ENCODE measurements at places on chromosomes 5 and 9.

GRCh38 chr5:63211448-63212132 is 633.0 kb downstream of the LRRC70 start:
- peak; percentile 0 for DNase-seq

- no peak for DNase-seq
These were observed 3.4 kb downstream of the HIGD2A start for GRCh38 chr5:176391999-176392398.

DNA sequence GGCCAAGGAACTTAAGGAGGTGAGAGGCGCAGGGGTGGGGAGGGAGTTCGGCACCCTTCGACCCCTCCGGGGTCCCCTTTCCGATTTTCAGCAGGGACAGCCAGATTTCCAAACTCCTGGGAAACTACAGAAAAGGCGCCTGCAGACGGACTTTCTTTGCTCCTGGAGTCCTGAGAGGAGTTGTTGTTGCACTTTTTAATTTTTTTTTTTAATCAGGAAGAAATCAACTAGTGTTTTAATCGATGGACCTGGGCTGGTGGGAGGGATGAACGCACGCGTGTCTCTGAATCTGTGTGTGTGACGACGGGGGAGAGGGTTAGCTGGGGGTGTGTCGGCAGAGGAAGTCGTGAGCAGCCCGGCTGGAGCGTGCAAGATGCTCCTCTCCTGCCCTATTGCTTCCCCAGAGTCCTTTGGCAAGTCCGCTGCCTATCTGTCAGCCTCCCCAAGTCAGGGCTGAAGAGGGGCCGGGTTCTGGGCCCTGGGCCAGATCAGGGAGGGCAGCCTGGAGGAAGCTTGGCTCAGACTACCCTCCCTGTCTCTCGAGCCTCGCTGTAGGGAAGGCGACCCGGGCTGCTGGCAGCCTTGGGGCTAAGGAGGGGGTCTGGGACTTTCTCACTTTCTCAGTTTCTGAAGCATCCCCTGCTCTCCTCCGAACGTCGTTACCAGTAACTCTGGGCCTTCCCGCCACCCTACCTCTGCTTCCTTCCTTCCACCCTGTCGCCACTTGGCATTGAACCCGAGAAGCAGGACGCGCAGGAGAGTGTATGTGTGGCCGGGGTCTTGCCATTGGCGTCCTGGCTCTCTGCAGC is 731 bp downstream of the PRR16 start:
- no peak for DNase-seq

- no peak for DNase-seq
These were observed 180.9 kb downstream of the ESM1 start for GRCh38 chr5:54804521-54804920.

DNA sequence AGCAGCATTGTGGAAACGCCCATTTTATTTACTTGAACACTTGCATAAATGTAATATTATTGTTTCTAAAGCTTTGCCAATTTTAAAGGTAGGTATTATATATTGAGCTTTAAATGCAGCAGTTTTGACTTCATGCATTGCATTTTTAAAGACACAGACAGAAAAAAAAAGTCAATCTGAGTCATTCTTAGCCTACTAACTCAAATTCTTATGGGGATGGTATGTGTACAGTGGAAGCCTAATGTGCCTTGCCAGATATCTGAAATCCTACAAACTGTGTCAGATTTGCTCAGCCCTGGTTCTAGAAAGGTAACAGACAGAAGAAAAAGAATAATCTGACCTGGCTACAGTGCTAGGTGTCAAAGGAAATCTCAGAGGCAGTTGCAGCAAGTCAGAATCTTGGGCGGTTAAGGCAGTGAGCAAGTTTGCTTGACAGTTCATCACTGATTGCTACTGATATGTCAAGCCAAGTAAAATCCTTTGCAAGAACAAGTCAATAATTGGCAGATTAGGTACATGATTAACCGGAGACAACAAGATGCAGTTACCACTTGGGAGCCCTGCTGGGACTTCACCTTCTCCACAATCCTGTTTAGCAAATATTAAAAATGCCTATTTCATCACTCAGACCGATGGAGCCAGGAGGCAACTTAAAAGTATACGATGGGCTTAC is 224.8 kb upstream of the WWC1 start:
- no peak for DNase-seq

GRCh38 chr5:154791535-154791934 is 36.4 kb downstream of the LARP1 start:
- no peak for DNase-seq

- DNase-seq = no peak
These were observed 234.5 kb downstream of the CRB2 start for GRCh38 chr9:123590499-123590898.

DNA sequence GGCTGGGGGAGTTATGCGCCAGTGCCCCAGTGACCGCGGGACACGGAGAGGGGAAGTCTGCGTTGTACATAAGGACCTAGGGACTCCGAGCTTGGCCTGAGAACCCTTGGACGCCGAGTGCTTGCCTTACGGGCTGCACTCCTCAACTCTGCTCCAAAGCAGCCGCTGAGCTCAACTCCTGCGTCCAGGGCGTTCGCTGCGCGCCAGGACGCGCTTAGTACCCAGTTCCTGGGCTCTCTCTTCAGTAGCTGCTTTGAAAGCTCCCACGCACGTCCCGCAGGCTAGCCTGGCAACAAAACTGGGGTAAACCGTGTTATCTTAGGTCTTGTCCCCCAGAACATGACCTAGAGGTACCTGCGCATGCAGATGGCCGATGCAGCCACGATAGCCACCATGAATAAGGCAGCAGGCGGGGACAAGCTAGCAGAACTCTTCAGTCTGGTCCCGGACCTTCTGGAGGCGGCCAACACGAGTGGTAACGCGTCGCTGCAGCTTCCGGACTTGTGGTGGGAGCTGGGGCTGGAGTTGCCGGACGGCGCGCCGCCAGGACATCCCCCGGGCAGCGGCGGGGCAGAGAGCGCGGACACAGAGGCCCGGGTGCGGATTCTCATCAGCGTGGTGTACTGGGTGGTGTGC is at the start of gene RXFP3:
RXFP3 (plus strand) TSS at position 6 of the 636 bp plus-strand sequence; CDS start at position 361, 355 bp downstream.
- DNase-seq = no peak

- DNase-seq = no peak
These were observed 13.6 kb upstream of the GARNL3 start for GRCh38 chr9:127250896-127251391.

GRCh38 chr5:125525356-125525755 is 778.9 kb upstream of the ZNF608 start:
- no peak for DNase-seq

DNA sequence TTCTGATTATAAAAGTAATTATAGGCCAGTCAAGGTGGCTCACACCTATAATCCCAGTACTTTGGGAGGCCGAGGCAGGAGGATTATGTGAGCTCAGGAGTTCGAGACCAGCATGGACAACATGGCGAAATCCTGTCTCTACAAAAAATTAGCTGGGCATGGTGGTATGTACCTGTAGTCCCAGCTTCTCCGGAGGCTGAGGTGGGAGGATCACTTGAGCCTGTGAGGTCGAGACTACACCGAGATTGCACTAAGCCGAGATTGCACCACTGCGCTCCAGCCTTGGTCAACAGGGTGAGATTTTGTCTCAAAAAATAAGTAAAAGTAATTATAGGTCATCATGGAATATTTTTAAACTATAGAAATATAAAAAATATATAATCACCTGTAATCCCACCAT is 18.1 kb downstream of the IRF1 start:
- no peak for DNase-seq

GRCh38 chr9:121246821-121247561 is 21.0 kb upstream of the GSN start:
- no peak for DNase-seq

GRCh38 chr5:150065346-150065745 is 21.0 kb downstream of the CSF1R start:
- no peak for DNase-seq

DNA sequence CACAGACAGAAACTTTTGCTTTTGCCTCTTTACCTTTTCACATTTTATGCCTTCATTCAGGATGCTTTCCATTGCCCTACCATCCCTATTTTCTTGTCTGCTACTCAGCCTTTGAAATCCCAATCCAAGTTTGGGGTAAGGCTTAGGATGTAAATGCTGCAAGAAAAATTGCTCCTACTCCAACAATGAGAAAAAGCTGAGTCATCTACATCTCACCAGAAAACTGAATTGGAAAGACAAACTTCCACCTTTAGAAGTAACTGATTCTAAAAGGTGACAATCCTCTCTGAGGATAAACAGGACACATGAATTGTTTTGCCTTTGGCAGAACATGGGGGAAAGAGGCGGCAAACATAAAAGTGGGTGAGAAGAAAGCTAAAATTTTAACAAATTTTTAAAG is 295.6 kb downstream of the NR2F1-AS1 start:
- no peak for DNase-seq

- no peak for DNase-seq
These were observed 254.6 kb downstream of the SMARCA2 start for GRCh38 chr9:2269778-2270177.

- DNase-seq = no peak
These were observed 18.1 kb downstream of the NEUROG1 start for GRCh38 chr5:135517631-135518030.

- no peak for DNase-seq
These were observed 152.0 kb upstream of the LRRTM2 start for GRCh38 chr5:139027150-139027549.

GRCh38 chr5:132225165-132226032 is 2.3 kb downstream of the P4HA2 start:
- DNase-seq = no peak

GRCh38 chr5:43642428-43642827 is 39.4 kb downstream of the NNT start:
- no peak for DNase-seq

GRCh38 chr5:56964173-56964572 is 12.2 kb upstream of the MIER3 start:
- no peak for DNase-seq

DNA sequence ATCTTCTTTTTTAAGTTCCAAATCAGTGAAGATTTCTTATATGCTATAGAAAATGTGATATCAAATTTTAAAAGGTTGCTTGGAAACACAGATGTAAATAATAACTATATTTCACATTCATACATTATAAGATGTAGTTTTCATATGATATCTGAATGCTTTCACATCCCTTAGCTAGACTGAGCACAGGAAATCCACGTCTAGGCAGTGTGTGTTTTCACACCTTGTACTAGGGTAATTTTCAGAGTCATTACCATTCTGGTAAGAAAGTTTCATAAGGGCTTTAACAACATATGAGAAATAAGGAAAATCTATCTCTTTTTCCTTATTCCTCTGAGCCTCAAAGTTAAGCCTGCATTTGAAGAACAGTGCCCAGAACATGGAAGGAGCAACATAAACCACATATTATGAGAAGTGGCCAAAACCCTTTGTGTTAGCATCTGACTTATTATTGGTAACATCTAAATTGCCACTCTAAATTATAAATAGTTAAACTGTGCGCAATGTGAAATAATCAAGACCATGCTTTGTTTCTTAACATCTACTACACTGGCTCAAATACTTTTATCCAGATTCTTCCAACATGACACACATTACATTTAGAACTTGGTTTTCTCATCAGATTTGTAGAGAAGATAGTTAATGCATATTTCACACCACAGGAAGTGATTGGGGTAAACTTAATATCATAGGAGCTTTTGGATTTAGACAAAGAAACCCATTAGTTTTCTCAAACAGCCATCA is 113.3 kb downstream of the PPP2R2B start:
- DNase-seq = no peak

DNA sequence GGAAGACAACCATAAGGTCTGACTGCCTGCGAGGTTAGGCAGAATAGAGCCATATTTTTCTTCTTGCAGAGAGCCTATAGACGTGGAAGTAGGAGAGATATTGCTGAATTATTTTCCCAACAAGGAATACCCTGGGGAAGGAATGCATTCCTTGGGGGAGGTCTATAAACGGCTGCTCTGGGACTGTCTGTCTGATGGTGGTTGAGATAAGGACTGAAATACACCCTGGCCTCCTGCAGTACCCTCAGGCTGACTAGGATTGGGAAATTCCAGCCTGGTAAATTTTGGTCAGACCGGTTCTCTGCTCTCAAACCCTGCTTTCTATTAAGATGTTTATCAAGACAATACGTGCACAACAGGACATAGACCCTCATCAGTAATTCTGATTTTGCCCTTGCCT is 617.5 kb upstream of the GRIN3A start:
- DNase-seq = no peak

DNA sequence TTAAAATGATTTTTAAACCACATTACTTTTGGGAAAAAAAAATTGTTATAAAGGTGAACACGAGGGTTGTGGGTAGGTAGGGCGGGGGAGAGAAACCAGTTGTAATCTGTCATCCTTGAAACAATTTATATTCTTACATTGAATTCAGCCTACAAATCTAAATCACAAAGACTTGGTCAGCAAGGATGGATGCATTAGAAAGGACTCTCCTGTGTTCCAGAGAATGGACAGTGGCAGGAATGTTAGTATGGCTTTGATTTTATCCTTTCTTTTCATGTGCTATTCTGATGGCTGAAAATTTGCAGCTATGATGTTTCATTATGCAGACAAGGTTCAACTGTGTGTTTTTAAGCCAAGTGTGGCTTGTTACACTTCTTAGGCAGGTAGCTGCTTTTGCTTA is 234.7 kb downstream of the SLF1 start:
- DNase-seq = no peak

GRCh38 chr9:32728181-32728580 is 55.2 kb upstream of the TMEM215 start:
- DNase-seq = no peak

DNA sequence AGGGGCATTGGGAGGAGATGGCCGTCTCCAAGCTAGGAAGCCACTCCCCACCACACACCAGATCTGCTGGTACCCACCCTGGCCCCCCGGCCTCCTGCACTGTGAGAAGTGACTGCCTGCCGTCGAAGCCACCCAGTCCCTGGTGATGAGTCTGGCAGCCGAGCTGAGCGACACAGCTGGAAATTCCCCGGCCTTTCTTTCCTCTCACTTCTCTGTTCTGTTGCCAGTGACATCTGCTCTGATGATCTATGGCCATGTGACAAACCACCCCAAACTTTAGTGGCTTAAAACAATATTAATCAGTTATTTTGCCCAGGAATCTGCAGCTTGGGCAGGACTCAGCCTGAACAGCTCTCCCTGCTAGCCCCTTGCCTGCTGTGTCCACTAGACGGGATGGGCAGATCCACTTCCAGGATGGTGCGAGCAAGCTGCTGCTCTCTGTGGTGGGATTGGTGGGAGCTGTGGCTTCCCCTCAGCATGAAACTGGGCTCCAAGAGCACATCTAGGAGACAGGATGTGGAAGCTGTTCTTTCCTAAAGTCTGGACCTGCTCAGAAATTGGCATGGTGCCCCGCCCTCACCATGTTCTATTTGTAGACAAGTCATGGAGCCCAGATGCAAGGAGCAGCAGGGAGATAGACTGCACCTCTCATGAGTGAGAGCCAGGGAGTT is 211.2 kb downstream of the GADD45G start:
- DNase-seq = no peak

GRCh38 chr9:72772661-72773060 is 180.2 kb downstream of the ALDH1A1 start:
- no peak for DNase-seq
